ENCODE measurements at places on chromosomes 16 and 17.

GRCh38 chr17:67401106-67401505 is 24.0 kb downstream of the PITPNC1 start:
- peaks cover 15% of the 10 kb centered on the region for H3K4me1 ChIP-seq
- no peak for DNase-seq
- H3K4me3 ChIP-seq: no peak overlapping the region
- H3K27me3 ChIP-seq: no peaks in the 10 kb centered on the region

GRCh38 chr16:27791404-27791719 is 241.4 kb downstream of the KATNIP start:
- H3K36me3 ChIP-seq: no peaks in the 10 kb centered on the region
- peaks cover 15% of the 10 kb centered on the region for H3K27me3 ChIP-seq
- no peak overlapping the region for H3K27ac ChIP-seq
- no peak for DNase-seq
- H3K4me1 ChIP-seq: no peaks in the 10 kb centered on the region

- H3K36me3 ChIP-seq: no peaks in the 10 kb centered on the region
- peaks cover 51% of the 10 kb centered on the region for H3K27me3 ChIP-seq
- no peak for DNase-seq
- H3K4me3 ChIP-seq: no peak overlapping the region
- no peak overlapping the region for H3K27ac ChIP-seq
Observed at GRCh38 chr16:66353055-66353454, 13.4 kb upstream of the CDH5 start.

- peaks cover 4% of the 10 kb centered on the region for H3K36me3 ChIP-seq
- peaks cover 74% of the 10 kb centered on the region for H3K4me1 ChIP-seq
- no peak for DNase-seq
- 0 out of 2 replicates have a peak overlapping the region, but pooled peaks have one; percentile 26 for H3K27ac ChIP-seq
Observed at GRCh38 chr16:53094013-53094630, 39.3 kb downstream of the CHD9 start.

- peaks cover 11% of the 10 kb centered on the region for H3K27me3 ChIP-seq
- H3K4me1 ChIP-seq: peaks cover 30% of the 10 kb centered on the region
- H3K36me3 ChIP-seq: no peaks in the 10 kb centered on the region
- peak overlapping the region; percentile 69 for H3K27ac ChIP-seq
Observed at GRCh38 chr16:2486645-2487516, 12.0 kb downstream of the TBC1D24 start.

- H3K4me1 ChIP-seq: peaks cover 21% of the 10 kb centered on the region
- peak; percentile 15 for DNase-seq
- no peak overlapping the region for H3K27ac ChIP-seq
- H3K27me3 ChIP-seq: peaks cover 3% of the 10 kb centered on the region
- H3K4me3 ChIP-seq: no peak overlapping the region
- H3K36me3 ChIP-seq: peaks cover 12% of the 10 kb centered on the region
Observed at GRCh38 chr16:81654346-81654745, 124.7 kb upstream of the PLCG2 start.

GRCh38 chr16:872436-873242 is 72.1 kb upstream of the GNG13 start:
- H3K4me1 ChIP-seq: no peaks in the 10 kb centered on the region
- no peak overlapping the region for H3K4me3 ChIP-seq
- H3K27me3 ChIP-seq: no peaks in the 10 kb centered on the region
- DNase-seq: no peak
- H3K27ac ChIP-seq: no peak overlapping the region
- H3K36me3 ChIP-seq: peaks cover 10% of the 10 kb centered on the region

GRCh38 chr16:81806696-81807095 is 27.6 kb downstream of the PLCG2 start:
- H3K4me1 ChIP-seq: no peaks in the 10 kb centered on the region
- H3K27ac ChIP-seq: no peak overlapping the region
- no peaks in the 10 kb centered on the region for H3K36me3 ChIP-seq
- H3K27me3 ChIP-seq: peaks cover 8% of the 10 kb centered on the region
